Thoracic aorta endothelial cell (primary cell): ENCODE measurements at places on chromosomes 5 and 9. TPM values are rescaled to one million over a fixed set of nuclear protein-coding genes. Genes with fewer than 3 reads are reported as not detected.

SPINK4 gene
- not detected in 2 replicates for total RNA-seq

SYK gene
- total RNA-seq: not detected in 2 replicates

TNFAIP8 gene
- total RNA-seq: 12.8 and 14.9 TPM in 2 replicates

GDNF gene
- total RNA-seq: under 0.01 TPM in 1 of 2 replicates, not detected in the other

SOX30 gene
- total RNA-seq: not detected in 2 replicates

IRGM gene
- not detected in 2 replicates for total RNA-seq

NR6A1 gene
- 0.27 and 1.2 TPM in 2 replicates for total RNA-seq

SPATA6L gene
- 1.8 and 2.3 TPM in 2 replicates for total RNA-seq

NPR3 gene
- total RNA-seq: 0.13 and 0.14 TPM in 2 replicates

PSD2 gene
- not detected in 2 replicates for total RNA-seq

NUDT12 gene
- 8.3 and 8.6 TPM in 2 replicates for total RNA-seq

TRAF1 gene
- 1.1 and 1.3 TPM in 2 replicates for total RNA-seq

TIMD4 gene
- total RNA-seq: not detected in 2 replicates

ANKRD55 gene
- total RNA-seq: 0.57 and 2.9 TPM in 2 replicates

NKD2 gene
- total RNA-seq: not detected in 2 replicates

NR4A3 gene
- total RNA-seq: under 0.01 and 0.07 TPM in 2 replicates

ARSI gene
- not detected in 2 replicates for total RNA-seq

F2RL1 gene
- 21.8 and 78.1 TPM in 2 replicates for total RNA-seq

SCAMP1 gene
- total RNA-seq: 50.8 and 60.7 TPM in 2 replicates

LMBRD2 gene
- 9.6 and 12.3 TPM in 2 replicates for total RNA-seq

ZCCHC10 gene
- 18.0 and 26.1 TPM in 2 replicates for total RNA-seq

SH3TC2 gene
- total RNA-seq: 8.8 and 9.0 TPM in 2 replicates

CDH6 gene
- 0.13 TPM in 1 of 2 replicates, not detected in the other for total RNA-seq

GPX8 gene
- total RNA-seq: 101 and 118 TPM in 2 replicates

C5orf34 gene
- total RNA-seq: 8.2 and 10.6 TPM in 2 replicates

CDHR2 gene
- not detected in 2 replicates for total RNA-seq

NUTM2F gene
- not detected in 2 replicates for total RNA-seq

GPR21 gene
- 1.2 and 1.8 TPM in 2 replicates for total RNA-seq

SLC34A3 gene
- not detected in 2 replicates for total RNA-seq

MCC gene
- total RNA-seq: 38.6 and 55.6 TPM in 2 replicates

NPR2 gene
- 13.7 and 17.1 TPM in 2 replicates for total RNA-seq
